ENCODE measurements at places on chromosomes 3 and 15. TPM values are rescaled to one million over a fixed set of nuclear protein-coding genes. Genes with fewer than 3 reads are reported as not detected.

Gene SH2D7
- not detected for total RNA-seq

Gene STAB1
- under 0.01 TPM for total RNA-seq

Gene CFAP92
- 0.36 TPM for total RNA-seq

Gene TF
- not detected for total RNA-seq

Gene CD200
- 0.49 TPM for total RNA-seq

Gene INO80
- 11.7 TPM for total RNA-seq

Gene BCHE
- 9.5 TPM for total RNA-seq

Gene C3orf85
- total RNA-seq, result not detected

Gene ZNF620
- total RNA-seq, result 1.5 TPM

Gene CCDC54
- total RNA-seq, result not detected

Gene POU1F1
- not detected for total RNA-seq

Gene CADM2
- total RNA-seq, result under 0.01 TPM

Gene LIPH
- total RNA-seq, result not detected

Gene EFHB
- 1.6 TPM for total RNA-seq

Gene SLC28A2
- not detected for total RNA-seq

Gene STARD9
- 5.9 TPM for total RNA-seq
